ENCODE measurements at places on chromosomes 16 and 17.
A peak's percentile ranks its signal among the peaks of the same experiment; 100 is the strongest.

DNA sequence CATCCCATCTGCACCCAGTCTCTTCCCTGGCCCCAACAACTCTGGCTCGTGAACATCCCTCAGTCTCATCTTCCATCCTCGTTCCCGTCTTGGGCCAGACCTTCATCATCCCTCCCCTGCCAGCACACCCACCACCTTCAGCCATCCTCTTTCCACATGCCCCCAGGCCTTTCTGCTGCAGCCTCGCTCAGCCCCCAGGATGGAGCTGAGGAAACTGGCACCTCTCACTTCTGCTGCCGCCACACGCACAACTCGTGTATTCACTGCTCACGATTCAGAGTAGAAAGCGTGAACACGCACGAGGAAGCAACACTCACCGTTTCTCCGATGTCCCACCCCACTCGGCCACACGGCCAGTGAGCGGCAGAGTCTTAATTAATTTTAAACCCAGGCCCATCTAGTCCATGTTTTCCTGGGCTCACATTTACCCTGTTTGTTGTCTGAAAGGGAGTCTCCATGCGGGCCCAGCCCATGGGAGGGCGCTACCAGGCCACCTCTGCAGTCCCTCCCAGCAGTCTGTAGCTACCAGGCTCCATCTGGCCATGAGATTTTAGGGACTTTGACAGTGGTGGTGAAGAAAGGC, 12.5 kb downstream of the C16orf90 start:
- no peak for DNase-seq
- H3K36me3 ChIP-seq = peaks cover 8% of the 10 kb centered on the region
- no peaks in the 10 kb centered on the region for H3K4me1 ChIP-seq
- no peak overlapping the region for H3K4me3 ChIP-seq

DNA sequence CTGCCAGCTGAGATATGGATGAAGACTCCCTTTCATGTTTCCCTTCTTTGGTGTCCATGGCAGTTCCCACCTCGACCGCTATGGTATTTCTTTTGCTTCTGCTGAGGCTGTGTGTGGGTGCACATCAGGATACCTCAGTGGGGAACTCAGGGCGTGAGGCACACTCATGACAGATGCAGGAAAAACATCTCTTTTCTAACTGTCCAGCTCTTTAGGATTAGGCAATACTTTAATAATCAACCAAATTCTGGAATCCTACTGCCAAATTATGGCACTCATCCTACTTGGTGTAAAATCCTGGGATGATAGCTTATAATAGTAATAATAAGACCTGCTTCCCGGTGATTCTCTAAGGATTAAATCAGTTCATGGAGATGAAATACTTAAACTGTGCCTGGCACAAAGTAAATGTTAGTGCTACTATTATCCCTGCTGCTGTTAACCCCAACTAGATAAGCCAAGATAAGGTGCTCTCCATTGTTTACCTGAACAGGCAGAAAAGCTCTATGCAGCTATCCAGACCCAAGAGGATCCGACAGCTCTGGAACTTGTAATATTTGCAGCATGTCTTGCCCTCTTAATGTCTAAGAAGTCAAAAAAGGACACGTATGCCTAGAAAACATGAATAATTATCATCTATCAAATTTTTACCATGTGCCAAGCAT, 543.3 kb downstream of the WWOX start:
- H3K4me1 ChIP-seq = no peaks in the 10 kb centered on the region
- H3K27ac ChIP-seq = no peak overlapping the region
- no peaks in the 10 kb centered on the region for H3K27me3 ChIP-seq
- H3K4me3 ChIP-seq = no peak overlapping the region
- DNase-seq = no peak
- H3K36me3 ChIP-seq = no peaks in the 10 kb centered on the region

DNA sequence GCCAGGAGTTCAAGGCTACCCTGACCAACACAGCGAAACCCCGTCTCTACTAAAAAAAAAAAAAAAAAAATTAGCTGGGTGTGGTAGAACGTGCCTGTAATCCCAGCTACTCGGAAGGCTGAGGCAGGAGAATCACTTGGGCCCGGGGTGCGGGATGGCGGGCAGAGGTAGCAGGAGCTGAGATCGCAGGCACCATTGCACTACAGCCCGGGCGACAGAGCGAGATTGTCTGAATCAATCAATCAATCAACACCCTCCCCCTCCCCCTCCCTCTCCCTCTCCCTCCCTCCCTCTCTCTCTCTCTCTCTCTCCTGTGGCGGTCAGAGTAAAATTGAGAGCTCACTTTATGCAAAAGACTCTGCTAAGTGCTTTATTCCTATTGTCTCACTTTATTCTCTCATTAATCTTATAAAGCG, 1.2 kb downstream of the HSDL1 start:
- H3K36me3 ChIP-seq = no peaks in the 10 kb centered on the region
- H3K4me3 ChIP-seq = peak overlapping the region; percentile 92
- H3K27me3 ChIP-seq = no peaks in the 10 kb centered on the region
- H3K4me1 ChIP-seq = peaks cover 51% of the 10 kb centered on the region
- peak overlapping the region; percentile 79 for H3K27ac ChIP-seq

- H3K27ac ChIP-seq = no peak overlapping the region
- H3K4me1 ChIP-seq = no peaks in the 10 kb centered on the region
- H3K4me3 ChIP-seq = no peak overlapping the region
- DNase-seq = no peak
- H3K27me3 ChIP-seq = no peaks in the 10 kb centered on the region
Observed at GRCh38 chr17:20203761-20204263, 194.7 kb downstream of the SPECC1 start.

GRCh38 chr17:32701871-32702270, 175.1 kb downstream of the MYO1D start:
- H3K27me3 ChIP-seq = no peaks in the 10 kb centered on the region
- no peak overlapping the region for H3K4me3 ChIP-seq
- DNase-seq = no peak
- no peak overlapping the region for H3K27ac ChIP-seq
- no peaks in the 10 kb centered on the region for H3K4me1 ChIP-seq
